ENCODE measurements at places on chromosomes 6 and 20. TPM values are rescaled to one million over a fixed set of nuclear protein-coding genes. Genes with fewer than 3 reads are reported as not detected.

- no peak for DNase-seq
Measured at GRCh38 chr20:38212806-38213606, 47.5 kb downstream of the KIAA1755 start.

DNA sequence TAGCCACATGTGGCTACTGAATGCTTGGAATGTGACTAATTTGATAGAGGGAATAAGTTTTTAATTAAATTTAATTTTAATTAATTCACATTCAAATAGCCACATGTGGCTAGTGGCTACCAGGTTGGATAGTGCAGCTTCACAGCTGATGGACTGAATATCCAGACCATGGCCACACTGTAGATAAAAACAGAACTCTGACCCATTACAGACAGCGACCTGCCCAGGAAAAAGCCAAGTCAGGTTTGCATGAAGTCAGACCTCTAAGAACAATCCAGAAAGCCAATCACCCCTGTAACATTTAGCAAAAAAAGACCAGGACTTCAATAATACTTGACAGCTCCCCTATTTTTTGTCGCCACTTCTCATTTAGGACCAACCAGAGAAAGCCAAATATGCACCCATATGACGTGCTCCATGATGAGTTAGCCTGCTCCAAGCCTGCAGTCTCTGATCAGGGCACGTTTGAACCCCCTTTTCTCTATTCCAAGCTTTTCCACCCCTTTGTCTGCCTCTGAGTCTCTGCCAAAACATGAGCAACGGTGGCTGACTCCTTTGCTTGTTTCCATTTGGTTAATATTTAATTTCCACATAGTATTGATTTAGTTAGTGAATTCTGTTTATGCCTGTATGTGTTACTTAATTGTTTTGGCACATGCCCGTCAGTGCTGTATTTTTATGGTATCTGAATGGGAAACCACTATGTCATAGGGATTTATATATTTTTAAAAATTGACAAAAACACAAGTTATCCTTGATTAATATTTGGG is 636.3 kb downstream of the UTRN start:
- no peak for DNase-seq

- no peak for DNase-seq
Measured at GRCh38 chr20:59207742-59208357, 44.2 kb downstream of the ZNF831 start.

- no peak for DNase-seq
Measured at GRCh38 chr20:4300921-4301320, 285.6 kb upstream of the RNF24 start.

DNA sequence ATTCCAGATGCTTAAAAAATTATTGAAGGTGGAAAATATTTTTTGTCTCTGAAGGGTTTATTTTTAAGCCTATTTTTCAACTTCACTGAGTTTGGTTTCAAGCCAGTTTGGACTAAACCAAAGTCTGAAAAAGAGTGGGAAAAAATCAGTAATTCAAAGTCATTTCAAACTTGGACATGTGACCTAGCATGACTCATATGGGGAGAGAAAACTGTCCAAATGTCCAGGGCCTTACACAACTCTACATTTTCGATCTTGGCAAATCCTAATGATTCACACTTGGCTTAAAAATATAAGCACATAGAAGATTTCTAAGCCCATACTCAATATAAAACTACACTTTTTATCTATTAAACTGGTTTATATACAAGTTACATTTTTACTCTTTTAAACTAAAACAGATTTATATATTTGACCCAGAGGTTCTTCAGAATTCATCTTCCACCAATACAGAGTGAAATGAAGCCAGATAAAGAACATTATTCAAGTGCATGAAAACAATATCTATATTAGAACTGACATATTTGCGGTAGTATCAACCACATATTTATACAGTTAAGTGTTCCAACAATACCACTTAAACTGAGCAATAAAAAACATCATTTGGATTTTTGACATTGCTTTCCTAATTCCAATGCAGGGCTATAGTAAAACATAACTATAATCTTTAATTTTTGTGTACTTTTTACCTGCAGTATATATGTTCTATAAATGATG is 110.3 kb upstream of the TCF21 start:
- peak; percentile 55 for DNase-seq

GRCh38 chr6:151229401-151230276 is 10.1 kb upstream of the AKAP12 start:
- no peak for DNase-seq

Gene OR12D3
- 3.6 TPM for total RNA-seq

Gene TMEM244
- not detected for total RNA-seq

Data from umbilical cord (tissue), 2 donors.